Stomach (tissue), 19 donors: ENCODE measurements at places on chromosomes 1 and 21.

- no peak overlapping the region for H3K4me3 ChIP-seq
- peaks cover 19% of the 10 kb centered on the region for H3K4me1 ChIP-seq
- H3K27me3 ChIP-seq = no peaks in the 10 kb centered on the region
- no peak overlapping the region for H3K27ac ChIP-seq
Observed at GRCh38 chr1:224641030-224641429, 24.9 kb downstream of the CNIH3 start.

GRCh38 chr1:66248746-66249145 lies 285.2 kb upstream of the SGIP1 start:
- no peak overlapping the region for H3K4me3 ChIP-seq
- no peak overlapping the region for H3K27ac ChIP-seq
- no peak for DNase-seq
- H3K27me3 ChIP-seq = no peaks in the 10 kb centered on the region
- H3K4me1 ChIP-seq = no peaks in the 10 kb centered on the region

DNA sequence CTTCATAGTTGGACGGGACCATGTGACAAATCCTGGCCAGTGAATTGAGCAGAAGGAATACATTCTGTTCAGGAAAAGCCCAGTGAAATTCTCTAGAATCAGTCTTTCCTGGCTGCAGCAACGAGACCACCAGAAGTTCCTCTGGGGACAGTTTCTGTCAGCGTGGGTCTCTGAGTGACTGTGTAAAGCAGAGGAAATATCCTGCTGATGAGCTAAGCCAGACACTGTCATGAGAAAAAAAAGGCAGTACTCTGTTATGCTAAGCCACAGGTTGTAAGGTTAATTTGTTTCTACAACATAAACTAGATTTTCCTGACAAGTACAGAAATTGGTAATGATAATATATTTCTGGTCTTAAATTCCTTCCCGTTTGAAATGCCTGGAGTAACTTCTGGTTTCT lies 664.4 kb downstream of the LMO4 start:
- no peak overlapping the region for H3K4me3 ChIP-seq
- DNase-seq = no peak
- H3K36me3 ChIP-seq = no peaks in the 10 kb centered on the region
- H3K27ac ChIP-seq = no peak overlapping the region
- H3K4me1 ChIP-seq = no peaks in the 10 kb centered on the region

- no peaks in the 10 kb centered on the region for H3K27me3 ChIP-seq
- H3K27ac ChIP-seq = no peak overlapping the region
- H3K36me3 ChIP-seq = no peaks in the 10 kb centered on the region
- H3K4me3 ChIP-seq = no peak overlapping the region
- DNase-seq = no peak
Observed at GRCh38 chr1:209823143-209824041, 4.4 kb upstream of the UTP25 start.

DNA sequence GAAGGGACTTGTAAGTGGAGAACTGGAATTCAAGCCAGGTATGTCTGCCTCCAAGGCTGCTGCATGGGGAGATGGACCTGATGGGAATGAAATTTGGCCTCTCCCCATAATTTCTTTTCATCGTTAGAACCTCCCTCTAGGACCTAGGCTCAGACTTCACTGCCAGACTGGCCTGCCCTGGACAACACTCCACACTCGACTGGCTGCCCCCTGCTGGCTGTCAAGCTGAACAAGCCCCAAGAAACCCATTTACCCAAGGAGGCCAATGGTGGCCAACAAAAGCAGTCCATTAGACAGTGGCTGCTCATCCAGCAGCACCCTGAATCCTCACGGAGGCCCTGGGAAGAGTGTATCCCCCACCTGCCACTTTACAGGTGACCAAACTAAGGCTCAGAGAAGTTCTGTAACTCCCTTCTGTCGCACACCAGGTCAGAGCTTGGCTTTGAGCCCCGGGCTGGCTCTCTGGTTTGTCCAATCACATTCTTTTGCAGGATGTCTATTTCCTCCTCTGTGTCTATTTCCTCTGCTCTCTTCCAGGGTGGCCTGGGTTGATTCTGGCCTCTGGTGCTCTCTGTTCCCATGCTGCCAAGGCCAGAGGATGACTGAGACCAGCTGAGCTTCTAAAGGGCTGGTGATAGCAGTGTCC lies 3.8 kb downstream of the RNF186 start:
- H3K36me3 ChIP-seq = no peaks in the 10 kb centered on the region
- H3K4me3 ChIP-seq = no peak overlapping the region
- H3K4me1 ChIP-seq = peaks cover 11% of the 10 kb centered on the region
- no peaks in the 10 kb centered on the region for H3K27me3 ChIP-seq
